ENCODE measurements at places on chromosomes 2 and 18.

DNA sequence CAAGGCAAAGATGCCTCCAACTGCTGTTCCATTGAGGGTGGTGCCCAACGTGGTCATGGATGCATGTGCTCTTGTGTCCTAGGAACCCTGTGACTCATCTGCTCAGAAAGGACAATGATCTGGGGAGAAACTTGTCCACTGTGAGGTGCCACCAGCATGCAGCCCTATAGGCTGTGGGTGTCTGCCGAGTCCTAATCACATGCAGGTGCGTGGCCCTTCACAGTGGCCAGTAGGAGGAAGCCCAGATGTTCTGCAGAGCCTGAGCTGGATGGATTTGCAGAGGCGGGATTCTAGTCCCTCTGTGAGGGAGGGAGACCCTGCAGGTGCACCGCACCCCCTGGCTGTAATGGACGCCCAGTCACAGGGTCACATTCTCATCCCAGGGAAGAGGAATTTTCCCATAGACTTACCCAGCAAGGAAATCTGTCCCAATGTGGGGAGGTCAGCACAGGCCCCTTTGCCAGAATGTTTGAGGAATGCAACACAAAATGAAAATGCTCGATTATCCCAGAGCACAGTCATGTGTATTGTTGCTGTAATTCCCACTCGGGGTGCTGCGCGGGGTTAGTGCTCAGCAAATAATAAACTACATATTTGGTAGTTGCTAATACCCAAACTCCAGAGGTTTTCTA is 13.9 kb downstream of the GDF7 start:
- no peak for DNase-seq

GRCh38 chr18:50895350-50896045 is 16.6 kb downstream of the ME2 start:
- DNase-seq = no peak

DNA sequence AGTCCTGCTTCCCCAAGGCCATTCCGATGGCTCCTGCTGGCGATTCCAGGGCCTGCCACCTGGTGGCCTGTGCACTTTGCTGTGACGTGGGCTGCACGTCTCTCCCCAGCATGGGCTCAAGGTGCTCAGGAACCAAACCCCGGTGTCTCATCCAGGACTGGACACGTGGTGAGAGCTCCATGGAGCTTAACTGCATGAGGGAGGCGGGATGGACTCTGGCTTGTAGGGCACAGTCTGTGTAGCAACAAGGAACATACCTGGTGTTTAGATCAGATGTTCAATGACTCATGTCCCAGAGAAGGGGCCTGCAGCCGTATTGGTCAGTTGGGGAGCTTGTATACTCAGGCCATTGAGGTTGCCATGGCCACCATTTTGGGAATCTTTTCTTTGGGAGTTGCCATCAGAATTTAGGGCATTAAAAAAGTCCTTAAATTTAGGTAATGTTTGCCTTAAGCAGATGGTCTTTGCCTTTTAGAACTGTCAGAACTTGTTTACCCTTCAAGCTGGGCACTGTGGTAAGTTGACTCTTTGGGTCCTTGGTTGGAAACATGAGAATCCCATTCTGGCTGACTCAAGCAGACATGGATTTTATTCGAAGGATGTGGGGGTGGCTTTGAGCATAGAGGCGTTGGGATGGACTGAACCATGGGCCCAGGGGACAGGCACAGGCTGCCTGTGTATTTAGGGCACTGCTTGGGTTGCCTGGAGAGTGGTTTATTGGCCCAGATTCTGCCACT is 21.0 kb downstream of the AGAP1 start:
- DNase-seq = no peak

DNA sequence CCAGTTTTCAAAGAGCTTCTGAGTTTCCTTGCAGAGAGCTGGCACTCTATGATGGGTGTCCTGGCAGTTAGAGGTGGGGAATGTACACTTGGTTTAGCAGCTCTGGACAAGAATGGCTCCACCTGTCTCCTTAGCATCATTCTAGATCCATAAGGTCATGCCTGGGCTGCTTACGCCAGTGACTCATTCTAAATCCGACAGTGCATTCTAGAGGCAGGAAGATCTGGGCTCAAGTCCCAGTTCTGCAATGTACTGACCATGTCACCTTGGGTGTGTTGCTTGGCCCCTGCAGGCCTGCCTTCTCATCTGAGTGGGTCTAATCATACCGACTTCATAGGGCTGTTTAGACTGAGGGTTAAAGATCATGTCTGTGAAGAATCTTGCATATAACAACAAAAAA is 46.5 kb downstream of the PTGR3 start:
- DNase-seq = no peak

DNA sequence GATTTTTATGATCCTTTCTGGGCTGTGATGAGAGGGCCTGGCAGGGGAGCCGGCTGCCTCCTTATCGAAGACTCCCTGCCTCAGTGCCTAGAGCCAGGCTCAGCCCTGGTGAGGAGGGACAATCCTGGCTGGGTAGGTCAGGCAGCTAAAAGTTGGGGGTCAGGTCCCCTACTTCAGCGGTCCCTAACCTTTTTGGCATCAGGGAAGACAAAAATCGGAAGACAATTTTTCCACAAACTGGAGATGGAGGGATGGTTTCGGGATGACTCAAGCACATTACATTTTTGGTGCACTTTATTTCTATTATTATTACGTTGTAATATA is 53.1 kb downstream of the HS1BP3 start:
- no peak for DNase-seq

- no peak for DNase-seq
Observed at GRCh38 chr2:129067953-129068352, 749.3 kb upstream of the HS6ST1 start.

DNA sequence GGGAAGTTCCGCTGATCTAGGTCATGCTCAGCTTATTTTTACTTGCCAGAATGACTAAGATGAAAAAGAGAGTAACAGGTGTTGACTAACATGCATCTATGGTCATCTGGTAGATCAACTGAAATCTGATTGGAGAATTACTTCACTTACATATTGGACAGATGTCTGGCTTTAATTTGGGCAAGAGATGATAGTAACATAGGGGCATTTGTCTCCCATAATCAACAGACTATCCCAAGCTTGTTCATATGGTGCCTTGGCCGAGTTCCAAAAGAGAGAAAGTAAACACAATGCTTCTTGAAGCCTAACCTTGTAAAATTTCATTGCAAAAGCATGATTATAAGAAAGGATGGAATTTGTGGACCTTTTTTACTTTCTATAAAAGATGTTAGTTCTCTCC is 503.7 kb downstream of the ADCYAP1 start:
- DNase-seq = no peak
